Activated B cell treated with CpG ODN at 0.5 μM for 24 hours (primary cell): ENCODE measurements at places on chromosomes 5 and 9. TPM values are rescaled to one million over a fixed set of nuclear protein-coding genes. Genes with fewer than 3 reads are reported as not detected.

Gene ADGRD2
- total RNA-seq: not detected in 2 replicates

Gene EGFL7
- total RNA-seq: not detected in 2 replicates

Gene SPATA31D4
- not detected in 2 replicates for total RNA-seq

Gene HAND1
- total RNA-seq: not detected in 2 replicates

Gene SPINK1
- total RNA-seq: not detected in 2 replicates

Gene MRPS27
- total RNA-seq: 69.2 and 71.6 TPM in 2 replicates

Gene FAXDC2
- not detected in 2 replicates for total RNA-seq

Gene SPEF2
- total RNA-seq: 2.4 and 3.7 TPM in 2 replicates

Gene NUDT12
- 2.6 and 3.5 TPM in 2 replicates for total RNA-seq

GRCh38 chr9:132268725-132269352, 85.9 kb downstream of the SETX start:
- peaks cover 3% of the 10 kb centered on the region for H3K4me1 ChIP-seq
- DNase-seq: peak; percentile 48
- no peaks in the 10 kb centered on the region for H3K27me3 ChIP-seq
- H3K36me3 ChIP-seq: peaks cover 78% of the 10 kb centered on the region

- H3K27me3 ChIP-seq: no peaks in the 10 kb centered on the region
- no peak for DNase-seq
- H3K4me1 ChIP-seq: no peaks in the 10 kb centered on the region
- no peak overlapping the region for H3K27ac ChIP-seq
These were observed 53.7 kb downstream of the RGMB start for GRCh38 chr5:98827161-98827560.

DNA sequence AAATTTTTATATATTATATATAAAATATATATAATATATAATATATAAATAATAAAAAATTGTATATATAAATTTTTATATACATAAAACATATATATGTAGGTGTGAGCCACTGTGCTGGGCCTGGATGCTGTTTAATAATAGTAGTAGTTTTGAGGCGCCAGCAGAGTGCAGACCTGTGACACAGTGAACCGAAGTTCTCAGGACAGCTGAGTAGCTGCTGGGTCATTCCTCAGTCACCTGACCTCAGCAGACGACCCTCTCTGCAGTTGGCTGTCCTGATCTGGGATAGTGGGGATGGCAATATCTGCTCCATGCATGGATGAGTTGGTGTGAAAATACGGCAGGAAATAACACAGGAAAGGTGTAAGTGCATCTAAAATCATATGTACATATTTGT, 3.3 kb upstream of the SNX18 start:
- no peak overlapping the region for H3K4me3 ChIP-seq
- H3K36me3 ChIP-seq: peaks cover 6% of the 10 kb centered on the region
- no peak for DNase-seq
- H3K4me1 ChIP-seq: peaks cover 14% of the 10 kb centered on the region

DNA sequence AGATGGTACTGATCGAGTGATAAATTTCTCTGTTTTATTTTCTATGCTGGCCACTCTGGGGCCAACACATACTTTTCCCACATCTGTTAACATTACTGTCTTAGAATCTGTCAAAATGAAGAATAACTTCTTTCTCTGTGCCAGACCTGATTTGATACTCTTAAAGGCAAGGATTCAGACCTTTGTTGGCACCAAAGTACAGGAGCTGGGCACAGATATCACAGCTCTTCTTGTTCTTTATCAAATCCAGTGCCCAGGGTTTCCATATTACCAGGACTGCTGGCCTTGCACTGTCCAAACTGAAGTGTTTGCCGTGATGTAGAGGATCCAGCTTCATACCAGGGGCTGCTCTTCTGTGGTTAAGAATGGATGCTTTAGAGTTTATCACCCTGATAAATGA, 20.9 kb downstream of the ZNF474 start:
- no peak overlapping the region for H3K27ac ChIP-seq
- peaks cover 2% of the 10 kb centered on the region for H3K27me3 ChIP-seq
- no peaks in the 10 kb centered on the region for H3K4me1 ChIP-seq

DNA sequence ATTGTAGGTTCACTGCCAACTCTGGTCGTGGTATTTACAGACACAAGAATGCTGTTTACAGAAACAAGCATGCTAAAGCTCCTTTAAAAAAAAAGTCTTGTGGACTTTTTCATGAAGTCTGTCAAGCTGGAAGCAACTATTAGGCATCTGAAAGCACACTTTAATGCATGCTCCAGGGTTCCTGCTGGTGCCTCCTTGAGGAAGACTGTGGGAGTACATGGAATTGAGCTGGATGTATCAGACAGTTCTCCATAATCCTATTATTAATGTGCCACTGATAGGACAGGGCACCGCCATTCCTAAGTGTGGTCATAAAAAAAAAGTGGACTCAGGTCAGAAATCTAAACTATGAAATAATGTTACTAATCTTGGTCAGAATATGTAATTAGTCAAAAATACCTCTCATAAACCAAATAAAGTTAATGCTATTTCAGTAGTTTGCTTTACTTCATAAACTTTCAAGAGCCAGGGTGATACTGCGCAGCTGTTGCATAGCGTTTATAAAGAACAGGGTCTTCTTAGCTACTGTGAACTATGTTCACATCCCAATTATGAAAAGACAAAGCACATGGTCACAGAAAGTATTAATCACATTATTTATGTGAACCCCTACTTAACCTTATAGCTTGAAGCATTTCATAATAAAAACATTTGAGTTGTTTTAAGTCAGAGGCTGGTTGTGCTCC, 390.8 kb upstream of the PTGER4 start:
- H3K36me3 ChIP-seq: no peaks in the 10 kb centered on the region
- DNase-seq: no peak
- H3K4me1 ChIP-seq: no peaks in the 10 kb centered on the region

- H3K27ac ChIP-seq: no peak overlapping the region
- H3K4me3 ChIP-seq: no peak overlapping the region
- peaks cover 4% of the 10 kb centered on the region for H3K4me1 ChIP-seq
- H3K36me3 ChIP-seq: peaks cover 30% of the 10 kb centered on the region
These were observed 1.2 kb upstream of the PHYHD1 start for GRCh38 chr9:128919402-128920089.

DNA sequence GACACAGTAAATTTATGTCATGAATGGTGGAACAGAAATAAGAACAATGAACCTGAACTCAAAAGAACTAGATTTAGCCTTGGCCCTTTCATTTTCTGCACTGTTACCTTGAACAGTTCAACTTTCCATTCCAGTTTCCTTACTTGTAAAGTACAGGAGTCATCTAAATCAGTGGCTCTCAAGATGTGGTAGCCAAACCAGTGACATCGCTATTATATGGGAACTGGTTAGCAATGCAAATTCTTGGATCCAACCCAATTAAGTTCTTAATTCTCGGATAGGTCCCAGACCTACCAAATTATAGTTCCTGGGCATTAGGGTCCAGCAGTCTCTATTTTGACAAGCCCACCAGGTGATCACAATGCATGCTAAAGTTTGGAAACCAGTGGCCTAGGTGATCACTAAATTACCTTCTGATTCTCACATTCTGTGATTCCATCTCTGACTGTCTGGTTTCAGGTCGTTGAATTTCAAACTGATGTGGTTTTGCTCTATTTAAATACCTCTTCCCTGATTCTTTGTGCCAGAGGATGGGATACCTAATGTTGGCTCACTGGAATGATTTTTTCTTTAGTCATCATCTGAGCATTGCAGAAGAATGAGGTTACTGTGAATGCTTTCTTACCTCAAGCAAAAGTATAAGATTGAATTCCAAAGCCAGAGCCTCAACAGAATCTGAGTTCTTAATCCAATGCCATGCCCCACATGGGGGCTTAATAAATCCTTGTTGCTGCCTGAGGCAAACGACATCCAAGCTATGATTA, 253.8 kb downstream of the ENC1 start:
- no peak overlapping the region for H3K4me3 ChIP-seq
- no peaks in the 10 kb centered on the region for H3K36me3 ChIP-seq
- peaks cover 7% of the 10 kb centered on the region for H3K27me3 ChIP-seq
- H3K4me1 ChIP-seq: no peaks in the 10 kb centered on the region
- H3K27ac ChIP-seq: no peak overlapping the region
- no peak for DNase-seq

- H3K36me3 ChIP-seq: peaks cover 67% of the 10 kb centered on the region
- H3K27ac ChIP-seq: peak overlapping the region; percentile 68
- H3K4me1 ChIP-seq: peaks cover 88% of the 10 kb centered on the region
These were observed 12.8 kb downstream of the JADE2 start for GRCh38 chr5:134538296-134538695.

GRCh38 chr9:117682955-117683710, 21.1 kb upstream of the TLR4 start:
- H3K4me3 ChIP-seq: no peak overlapping the region
- H3K27ac ChIP-seq: no peak overlapping the region
- H3K36me3 ChIP-seq: no peaks in the 10 kb centered on the region
- no peak for DNase-seq

DNA sequence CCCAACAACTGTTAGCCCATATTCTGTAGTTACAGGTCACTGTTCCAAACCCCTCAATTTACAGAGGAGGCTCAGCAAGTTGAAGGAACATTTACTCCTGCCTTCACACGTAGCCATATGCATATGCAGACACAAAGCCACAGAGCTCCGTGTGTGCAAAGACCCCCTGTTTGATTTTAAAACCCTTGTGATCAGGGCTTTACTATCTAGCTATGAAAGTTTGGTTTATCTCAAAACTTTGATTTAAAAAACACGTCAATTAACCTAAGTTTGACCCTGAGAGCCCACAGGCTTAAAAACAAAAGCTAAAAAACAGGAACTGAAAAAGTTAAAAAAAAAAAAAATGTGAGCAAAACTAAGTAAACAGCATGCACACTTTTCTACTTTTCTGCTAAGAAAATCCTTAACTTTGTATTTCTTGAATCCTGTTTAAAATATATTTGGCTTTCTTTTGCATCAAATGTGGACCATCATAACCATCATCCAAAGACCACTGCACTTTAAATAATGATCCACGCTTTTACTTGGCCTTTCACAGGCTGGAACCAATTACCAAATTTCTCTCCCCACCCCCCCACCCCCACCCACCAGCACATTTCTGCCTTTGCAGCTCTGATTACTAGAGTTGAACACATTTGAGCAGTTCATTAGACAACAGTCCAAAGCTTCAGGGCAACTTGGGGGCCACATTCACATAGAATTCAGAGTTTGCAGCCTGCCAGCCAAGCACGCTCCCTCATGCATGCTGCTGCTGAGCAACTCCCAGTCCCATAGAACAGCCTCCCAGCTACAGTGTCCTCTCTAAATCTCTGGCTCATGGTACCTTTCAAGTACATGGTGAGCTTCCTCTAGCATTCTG, 128.8 kb upstream of the MAP3K1 start:
- H3K4me1 ChIP-seq: peaks cover 98% of the 10 kb centered on the region
- DNase-seq: peak; percentile 31
- H3K36me3 ChIP-seq: no peaks in the 10 kb centered on the region
- H3K27me3 ChIP-seq: no peaks in the 10 kb centered on the region
- H3K27ac ChIP-seq: peak overlapping the region; percentile 88
- peak overlapping the region; percentile 62 for H3K4me3 ChIP-seq

GRCh38 chr5:60399507-60399906, 300.5 kb downstream of the DEPDC1B start:
- no peak overlapping the region for H3K27ac ChIP-seq
- H3K4me1 ChIP-seq: peaks cover 17% of the 10 kb centered on the region
- H3K36me3 ChIP-seq: no peaks in the 10 kb centered on the region
- no peaks in the 10 kb centered on the region for H3K27me3 ChIP-seq
- no peak for DNase-seq

- H3K36me3 ChIP-seq: no peaks in the 10 kb centered on the region
- no peak overlapping the region for H3K4me3 ChIP-seq
- no peak overlapping the region for H3K27ac ChIP-seq
- no peaks in the 10 kb centered on the region for H3K4me1 ChIP-seq
- no peaks in the 10 kb centered on the region for H3K27me3 ChIP-seq
These were observed 141.8 kb upstream of the MAST4 start for GRCh38 chr5:66454186-66455078.
